ENCODE measurements at places on chromosomes 1 and 21.

DNA sequence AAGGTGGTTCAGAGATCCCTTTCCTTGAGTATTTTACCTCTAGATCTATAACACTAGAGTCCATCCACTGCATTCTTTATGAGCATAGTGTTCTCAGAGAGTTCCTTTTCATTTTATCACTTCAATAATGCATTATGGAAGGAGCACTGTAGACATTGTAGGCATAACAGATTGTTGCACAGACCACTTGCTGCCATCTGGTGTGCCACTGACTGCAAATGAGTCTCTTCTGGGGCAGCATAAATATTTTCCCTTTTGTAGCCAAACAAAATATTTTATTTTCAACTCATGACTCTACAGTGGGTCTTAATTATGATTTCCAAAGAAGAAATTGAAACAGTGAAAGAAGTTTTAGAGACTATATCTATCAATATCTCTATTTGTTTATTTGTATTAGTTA is 290.4 kb downstream of the OLFM3 start:
- DNase-seq, result no peak

DNA sequence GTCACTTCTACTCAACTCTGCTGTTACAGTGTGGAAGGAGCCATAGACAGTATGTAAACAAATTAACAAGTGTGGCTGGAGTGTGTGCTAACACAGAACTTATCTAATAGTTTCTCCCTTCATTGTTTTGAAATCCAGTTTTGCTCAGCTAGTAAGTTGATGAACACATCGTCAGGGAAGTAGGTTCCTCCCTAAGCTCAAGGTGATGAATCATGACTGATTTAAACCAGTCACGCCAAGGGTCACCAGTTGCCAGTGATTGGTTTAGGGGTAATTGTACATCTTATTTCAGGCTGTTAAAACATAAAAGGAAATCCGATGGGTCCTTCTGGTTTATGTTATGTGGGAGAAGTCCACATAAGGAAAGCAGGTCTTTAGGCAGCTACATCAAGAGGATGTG is 97.0 kb upstream of the CHODL start:
- DNase-seq, result no peak

DNA sequence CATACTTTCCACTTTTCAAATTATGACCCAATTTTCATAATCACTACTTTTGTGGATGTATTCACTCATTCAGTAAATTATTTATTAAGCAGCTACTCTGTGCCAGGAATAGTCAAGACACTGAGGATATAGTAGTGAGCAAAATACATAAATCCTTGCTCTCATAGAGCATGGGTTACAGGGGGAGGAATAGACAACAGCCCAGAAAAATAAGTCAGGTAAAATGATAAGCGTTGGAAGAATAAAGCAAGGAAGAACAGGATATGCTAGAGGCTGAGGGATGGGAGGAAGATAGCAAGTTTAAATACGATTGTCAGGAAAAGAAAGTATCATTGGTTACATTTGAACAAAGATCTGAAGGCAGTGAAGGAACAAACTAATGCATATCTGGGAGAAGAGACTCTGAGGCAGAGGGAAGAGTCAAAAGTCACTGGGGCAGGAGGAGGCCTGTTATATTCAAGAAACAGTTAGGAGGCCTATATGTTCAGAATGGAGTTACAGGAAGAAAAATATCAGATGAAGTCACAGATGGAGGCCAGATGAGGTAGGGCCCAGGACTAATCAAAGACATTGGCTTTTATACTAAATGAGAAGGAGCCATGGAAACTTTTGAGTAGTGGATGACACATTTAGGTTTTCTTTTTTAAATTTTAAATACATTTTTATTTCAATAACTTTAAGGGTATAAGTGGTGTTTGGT is 42.9 kb downstream of the SEC22B start:
- no peak for DNase-seq

GRCh38 chr21:29947119-29947518 is 7.3 kb upstream of the GRIK1 start:
- DNase-seq, result no peak

- no peak for DNase-seq
These were observed 143.1 kb downstream of the IFI44 start for GRCh38 chr1:78792756-78793155.

GRCh38 chr1:226134170-226135058 is 52.1 kb downstream of the ACBD3 start:
- no peak for DNase-seq
